SK-N-SH (cell line): ENCODE measurements at places on chromosomes 6 and 20. TPM values are rescaled to one million over a fixed set of nuclear protein-coding genes. Genes with fewer than 3 reads are reported as not detected.
A peak's percentile ranks its signal among the peaks of the same experiment; 100 is the strongest.

Gene CLDN20
- 0.07 TPM in 1 of 2 replicates, not detected in the other for polyA plus RNA-seq

Gene PGC
- not detected in 2 replicates for polyA plus RNA-seq

Gene TBXT
- polyA plus RNA-seq = not detected in 2 replicates

Gene CTAGE9
- not detected in 2 replicates for polyA plus RNA-seq

DNA sequence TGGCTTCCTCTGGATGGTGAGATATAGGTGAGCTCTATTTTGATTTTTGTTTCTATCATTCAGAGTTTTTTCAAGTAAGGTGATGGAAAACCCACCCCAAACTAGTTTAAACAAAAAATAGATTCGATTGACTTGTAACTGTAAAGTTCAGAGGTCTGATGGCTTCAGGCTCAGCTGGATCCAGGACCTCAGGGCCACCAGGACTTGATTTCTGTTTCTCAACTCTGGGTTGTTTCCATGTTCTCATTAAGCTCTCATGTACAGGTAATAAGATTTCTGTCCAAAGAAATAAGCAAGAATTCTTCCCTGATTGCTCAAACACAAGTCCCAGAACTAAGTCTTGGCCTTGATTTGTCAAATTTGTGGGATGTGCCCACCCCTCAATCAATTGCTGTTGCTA lies 67.0 kb downstream of the DLGAP4 start:
- DNase-seq = no peak

Gene SCAND1
- polyA plus RNA-seq = 26.4 and 44.1 TPM in 2 replicates

GRCh38 chr6:105911106-105911629 lies 175.0 kb upstream of the PRDM1 start:
- no peak for DNase-seq

- DNase-seq = peak; percentile 30
Measured at GRCh38 chr20:41078329-41078728, 49.7 kb downstream of the TOP1 start.

- no peak for DNase-seq
Measured at GRCh38 chr6:4466261-4466660, 309.9 kb upstream of the CDYL start.

Gene SGK2
- polyA plus RNA-seq = 0.21 and 0.57 TPM in 2 replicates

DNA sequence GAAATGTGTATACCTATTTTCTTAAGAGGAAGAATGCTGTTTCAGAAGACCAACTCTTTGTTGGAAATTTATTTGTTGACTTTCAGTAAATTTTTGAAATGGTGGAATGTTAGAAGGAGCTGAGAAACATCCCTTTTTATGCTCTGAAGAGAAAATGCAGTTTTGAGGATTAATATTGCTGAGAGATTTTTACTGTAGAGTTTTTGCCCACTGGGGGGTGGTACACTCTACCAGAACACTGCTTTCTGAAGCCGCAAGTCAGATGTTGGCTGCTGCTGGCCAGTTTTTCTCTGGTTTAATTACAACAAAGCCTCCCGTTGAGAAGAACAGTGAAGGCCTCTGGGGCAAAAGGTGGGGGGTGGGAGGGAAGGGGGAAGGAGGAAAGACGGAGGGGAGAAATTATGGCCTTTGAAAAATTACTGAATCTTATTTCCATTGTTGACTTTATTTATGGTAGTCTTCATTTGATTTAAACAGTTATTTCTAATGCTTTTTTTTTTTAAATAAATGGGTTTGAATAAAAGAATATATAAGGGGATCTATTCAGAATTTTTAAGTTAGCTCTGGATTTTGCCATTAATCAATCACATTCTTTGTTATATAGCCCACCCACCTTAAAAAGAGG lies 3.0 kb downstream of the FLRT3 start:
- DNase-seq = peak; percentile 37

Gene RALGAPB
- 10.8 and 14.7 TPM in 2 replicates for polyA plus RNA-seq

GRCh38 chr6:88105741-88106340 lies 58.2 kb downstream of the SPACA1 start:
- DNase-seq = no peak

DNA sequence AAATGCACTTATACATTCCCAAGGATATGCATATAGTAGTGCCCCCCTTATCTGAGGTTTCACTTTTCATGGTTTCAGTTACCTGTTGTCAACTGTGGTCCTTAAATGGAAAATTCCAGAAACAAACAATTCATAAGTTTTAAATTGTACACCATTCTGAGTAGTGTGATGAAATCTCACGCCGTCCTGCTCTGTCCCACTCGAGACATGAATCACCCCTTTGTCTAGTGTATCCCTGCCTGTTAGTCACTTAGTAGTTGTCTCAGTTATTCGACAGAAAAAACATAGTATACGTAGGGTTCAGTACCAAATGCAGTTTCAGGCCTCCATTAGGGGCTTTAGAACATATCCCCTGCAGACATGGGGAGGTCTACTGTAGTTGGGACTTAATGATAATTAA lies 57.0 kb downstream of the MAP1LC3A start:
- DNase-seq = no peak

Gene DDO
- 0.79 and 1.3 TPM in 2 replicates for polyA plus RNA-seq

Gene C6orf163
- polyA plus RNA-seq = 0.49 and 0.54 TPM in 2 replicates

Gene ZCCHC3
- 9.0 and 9.5 TPM in 2 replicates for polyA plus RNA-seq

DNA sequence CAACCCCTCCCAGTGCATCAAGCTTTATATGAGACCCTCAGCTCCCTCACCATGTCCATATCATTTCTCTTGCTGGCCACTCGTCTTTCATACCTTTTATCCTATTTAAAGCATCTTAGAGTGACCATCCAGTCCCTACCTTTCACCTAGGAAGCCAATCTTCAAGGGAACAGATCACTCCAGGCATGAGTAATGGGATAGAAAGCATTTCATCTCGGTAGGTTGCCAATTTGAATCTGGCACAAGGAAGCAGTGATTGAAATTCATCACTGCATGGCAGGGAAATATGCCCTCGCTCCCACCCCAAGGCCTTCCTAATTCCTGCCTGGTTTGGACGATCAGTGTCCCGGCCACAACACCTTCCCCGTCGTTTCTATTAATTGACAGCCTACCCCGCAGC lies 150.4 kb downstream of the CFAP61 start:
- DNase-seq = no peak

Gene MGME1
- polyA plus RNA-seq = 7.9 and 10.2 TPM in 2 replicates

DNA sequence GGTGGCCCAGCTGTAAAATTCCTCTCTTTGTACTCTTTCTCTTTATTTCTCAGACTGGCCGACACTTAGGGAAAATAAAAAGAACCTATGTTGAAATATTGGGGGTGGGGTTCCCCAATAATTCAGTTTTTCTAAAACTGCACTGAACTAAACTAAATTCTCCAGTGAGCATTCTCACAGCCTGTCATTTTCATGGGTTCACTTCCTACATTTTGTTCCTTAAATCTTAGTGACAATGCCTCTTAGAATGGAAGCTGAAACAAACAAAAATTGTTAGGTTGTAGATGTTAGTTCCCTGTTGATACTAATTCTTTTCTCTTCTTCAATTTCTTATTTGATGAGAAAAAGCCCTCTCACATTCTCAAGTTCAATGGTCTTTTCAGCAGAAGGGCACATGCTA lies 35.8 kb upstream of the IFNGR1 start:
- DNase-seq = no peak

Gene ARMC12
- polyA plus RNA-seq = 1.6 and 2.0 TPM in 2 replicates

DNA sequence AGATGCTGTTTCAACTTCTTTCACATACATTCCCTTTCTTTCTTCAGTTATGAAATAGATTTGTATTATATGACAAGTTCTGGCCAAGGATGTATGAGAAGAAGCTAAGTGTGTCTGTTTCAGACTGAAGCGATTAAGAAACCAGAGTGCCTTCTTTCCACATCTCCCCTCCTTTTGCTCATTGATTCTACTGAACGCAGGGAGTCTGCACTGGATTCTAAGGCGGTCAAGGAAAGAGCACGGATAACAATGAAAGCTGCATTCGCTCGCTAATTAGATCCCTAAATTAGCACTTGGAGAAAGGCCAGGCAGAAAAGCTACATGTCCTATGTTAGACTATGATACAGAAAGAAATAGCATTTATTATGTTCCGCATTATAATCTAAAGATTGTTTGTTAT lies 267.7 kb downstream of the HAO1 start:
- DNase-seq = no peak

- DNase-seq = no peak
Measured at GRCh38 chr20:20317195-20317594, 50.7 kb upstream of the INSM1 start.

Gene ESR1
- polyA plus RNA-seq = under 0.01 TPM in 1 of 2 replicates, not detected in the other

- no peak for DNase-seq
Measured at GRCh38 chr6:157238346-157238745, 85.0 kb downstream of the TMEM242 start.

DNA sequence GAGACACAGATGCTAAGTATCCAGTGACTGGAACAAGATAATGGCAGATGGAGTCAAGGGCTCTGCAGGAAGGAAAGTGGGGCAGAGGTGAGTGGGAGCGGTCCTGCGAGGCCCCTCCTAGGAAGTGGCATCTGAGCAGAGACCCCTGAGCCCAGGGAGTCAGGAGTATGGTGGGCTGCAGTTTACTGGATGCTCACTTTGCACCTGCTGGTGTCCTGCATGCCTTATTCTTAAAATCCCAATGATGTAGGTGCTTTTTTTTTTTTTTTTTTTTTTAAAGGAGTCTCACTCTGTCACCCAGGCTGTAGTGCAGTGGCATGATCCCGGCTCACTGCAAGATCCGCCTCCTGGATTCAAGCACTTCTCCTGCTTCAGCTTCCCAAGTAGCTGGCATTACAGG lies 5.6 kb downstream of the CEBPB start:
- DNase-seq = no peak

- DNase-seq = peak; percentile 66
Measured at GRCh38 chr6:152981989-152982903, 595 bp downstream of the FBXO5 start.

- DNase-seq = peak; percentile 19
Measured at GRCh38 chr20:58712806-58713731, 20.5 kb downstream of the NPEPL1 start.

DNA sequence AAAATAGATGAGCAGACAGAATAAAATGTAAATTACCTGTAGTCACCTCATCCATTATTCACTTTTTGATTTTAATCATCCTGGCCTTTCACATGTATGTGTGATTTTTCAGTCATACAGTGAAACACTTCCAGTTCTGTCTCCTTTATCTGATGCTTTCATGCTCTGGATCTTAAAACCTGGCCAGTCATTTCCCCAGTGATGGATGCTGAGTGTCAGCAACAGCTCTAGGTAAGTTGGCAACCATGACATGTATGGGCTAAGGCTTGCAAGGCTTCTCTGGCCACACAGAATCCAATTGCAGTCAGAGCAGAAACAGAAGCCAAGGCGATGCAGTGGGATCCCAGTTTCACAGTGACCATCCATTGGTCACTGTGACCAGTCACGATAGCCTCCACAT lies 35.8 kb downstream of the FBXO9 start:
- DNase-seq = no peak

- no peak for DNase-seq
Measured at GRCh38 chr6:11198663-11199603, 33.5 kb downstream of the NEDD9 start.

DNA sequence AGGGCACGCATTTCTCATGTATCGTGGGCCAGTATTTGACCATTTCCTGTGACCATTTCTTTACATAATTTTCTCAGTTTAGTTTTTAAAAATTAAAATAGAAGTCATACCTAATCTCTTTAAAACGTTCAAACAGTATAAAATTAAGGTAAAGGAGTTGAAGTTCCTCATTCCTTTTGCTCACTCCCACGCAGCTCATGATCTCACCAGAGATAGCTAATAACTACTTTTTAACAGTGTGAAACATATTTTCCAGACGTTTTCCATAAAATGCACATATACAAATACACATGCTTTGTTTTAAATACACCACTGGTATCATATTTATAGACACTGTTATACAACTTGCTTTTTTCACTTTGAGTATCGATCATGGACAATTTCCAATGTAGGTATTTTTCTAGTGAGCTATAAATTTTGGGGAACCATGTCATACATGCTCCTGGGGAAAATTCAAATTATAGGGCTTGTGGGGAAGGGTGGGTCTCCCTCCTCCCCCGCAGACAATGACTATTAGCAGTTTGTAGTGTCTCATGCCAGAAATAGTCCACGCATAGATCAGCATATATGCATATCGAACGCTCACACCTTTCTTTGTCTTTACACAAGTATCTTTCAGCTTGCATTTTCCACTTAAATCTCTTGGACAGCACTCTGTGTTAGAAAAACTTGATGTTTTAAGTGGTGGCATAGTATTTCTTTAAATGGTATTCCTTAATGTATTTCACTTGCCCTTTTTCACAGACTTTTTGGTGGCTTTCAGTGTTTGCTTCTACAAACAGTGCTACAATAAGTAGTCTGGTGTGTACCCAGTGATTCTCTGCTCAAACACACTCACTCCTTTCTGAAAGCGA lies 145.5 kb upstream of the ZNF217 start:
- DNase-seq = no peak

- DNase-seq = no peak
Measured at GRCh38 chr6:18115356-18115755, 7.1 kb downstream of the NHLRC1 start.

GRCh38 chr6:8059129-8059528 lies 5.1 kb downstream of the BLOC1S5 start:
- peak; percentile 12 for DNase-seq

- no peak for DNase-seq
Measured at GRCh38 chr6:36113703-36114102, 16.6 kb upstream of the MAPK13 start.

GRCh38 chr6:133997267-133997666 lies 44.2 kb downstream of the TBPL1 start:
- no peak for DNase-seq

Gene PRDM1
- 2.3 and 4.0 TPM in 2 replicates for polyA plus RNA-seq

GRCh38 chr20:59575216-59575615 lies 29.1 kb upstream of the PHACTR3 start:
- DNase-seq = no peak
